ENCODE measurements at places on chromosomes 2 and 18.

DNA sequence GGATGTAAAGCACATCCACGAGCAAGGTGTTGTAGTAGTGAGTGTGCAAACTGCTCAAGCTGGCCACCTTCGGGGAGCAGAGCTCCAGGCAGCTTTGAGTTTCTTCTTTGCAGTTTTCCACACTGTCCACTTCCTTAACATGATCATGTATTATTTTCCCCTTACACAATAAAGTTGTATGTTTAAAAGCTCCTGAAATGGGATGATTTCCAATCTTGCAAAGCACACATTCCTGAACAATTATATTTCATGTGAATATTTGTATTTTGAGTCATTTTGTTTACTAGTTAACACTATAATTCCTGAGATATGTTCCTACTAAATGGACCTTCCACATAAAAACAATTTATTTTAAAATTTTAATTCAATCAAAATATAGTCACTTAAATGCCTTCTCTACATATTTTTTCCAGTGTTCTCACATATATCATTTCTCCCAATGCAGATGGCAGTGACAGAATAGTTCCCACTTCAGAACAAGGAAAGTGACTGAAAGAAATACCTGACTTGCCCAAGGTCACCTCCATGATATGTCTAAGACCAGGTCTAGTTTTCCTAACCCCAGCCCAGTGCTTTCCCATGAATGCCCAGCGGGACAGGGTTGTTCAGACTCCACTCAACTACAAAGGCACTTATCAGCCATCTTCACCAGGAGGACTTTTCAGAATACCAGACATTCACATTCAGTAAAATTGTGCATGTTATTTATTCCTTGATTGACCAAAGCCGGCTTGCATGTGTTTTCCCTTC lies 5.5 kb downstream of the CYB5A start:
- DNase-seq: peak; percentile 25

GRCh38 chr2:83784947-83785346 lies 674.1 kb downstream of the SUCLG1 start:
- no peak for DNase-seq

- no peak for DNase-seq
Measured at GRCh38 chr2:84919885-84920580, 14.6 kb downstream of the TMSB10 start.

DNA sequence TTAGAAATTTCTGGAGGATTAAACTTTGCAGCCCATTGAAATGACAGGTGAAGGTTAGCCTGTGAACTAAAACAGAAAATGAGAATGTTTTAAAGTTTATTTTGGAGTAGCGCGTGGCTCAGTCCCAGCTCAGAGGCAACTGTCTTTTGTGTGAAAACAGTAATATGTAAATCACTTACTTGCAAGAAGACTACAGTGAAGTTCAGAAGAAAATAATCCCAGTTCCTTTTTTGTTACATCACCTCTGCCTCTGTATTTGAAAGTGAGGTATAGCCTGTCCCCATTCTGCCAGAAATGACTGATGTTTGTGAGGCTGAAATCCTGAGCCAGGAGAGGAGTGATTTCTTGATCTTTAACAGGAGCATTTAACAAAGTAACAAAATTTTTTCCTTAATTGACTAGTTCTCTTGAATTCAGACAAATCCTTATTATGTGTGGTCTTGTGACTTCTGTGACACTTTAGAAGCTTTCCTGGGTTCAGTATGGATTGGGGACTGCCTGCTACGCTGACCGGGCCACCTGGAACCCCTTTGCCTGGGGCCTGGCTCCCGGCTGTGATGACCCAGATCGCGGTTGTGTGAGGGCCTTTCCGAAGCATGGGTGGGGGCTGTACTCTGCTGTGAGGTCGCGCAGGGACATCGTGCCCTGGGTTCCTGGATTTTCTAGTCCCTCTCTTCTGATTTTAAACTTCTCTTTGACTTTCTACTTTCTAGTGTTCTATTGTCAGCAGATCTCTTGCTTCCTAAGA lies 24.3 kb downstream of the TRAPPC12 start:
- DNase-seq: no peak
